ENCODE measurements at places on chromosomes 7 and 10.

DNA sequence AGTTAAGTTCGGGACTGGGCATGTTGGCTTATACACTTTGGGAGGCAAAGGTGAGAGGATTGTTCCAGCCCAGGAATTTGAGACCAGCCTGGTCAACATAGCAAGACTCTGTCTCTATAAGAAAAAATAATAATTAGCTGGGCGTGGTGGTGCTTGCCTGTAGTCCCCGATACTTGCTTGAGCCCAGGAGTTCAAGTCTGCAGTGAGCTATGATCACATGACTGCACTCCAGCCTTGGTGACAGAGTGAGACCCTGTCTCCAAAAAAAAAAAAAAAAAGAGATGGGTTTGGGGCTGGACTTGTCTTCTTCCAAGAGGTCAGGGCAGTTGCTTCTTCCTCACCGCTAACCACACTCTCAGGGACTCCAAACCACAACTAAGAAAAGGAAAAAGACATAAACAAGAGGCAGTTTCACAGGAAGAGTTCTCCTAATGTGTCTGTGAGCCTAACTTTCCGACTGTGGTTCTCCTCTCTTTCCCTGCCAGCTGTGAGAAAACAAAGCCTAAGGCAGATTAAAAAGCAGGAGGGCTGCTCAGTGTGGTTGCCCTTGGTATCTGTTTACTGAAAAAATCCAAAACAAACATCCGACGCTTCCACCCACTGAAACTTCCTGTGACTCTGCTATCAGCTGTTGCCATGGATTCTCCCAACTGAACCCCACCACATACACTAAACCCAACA, 2.4 kb upstream of the SERPINE1 start:
- DNase-seq = peak; percentile 63

- no peak for DNase-seq
Measured at GRCh38 chr10:96125142-96125515, 5.0 kb upstream of the ZNF518A start.

DNA sequence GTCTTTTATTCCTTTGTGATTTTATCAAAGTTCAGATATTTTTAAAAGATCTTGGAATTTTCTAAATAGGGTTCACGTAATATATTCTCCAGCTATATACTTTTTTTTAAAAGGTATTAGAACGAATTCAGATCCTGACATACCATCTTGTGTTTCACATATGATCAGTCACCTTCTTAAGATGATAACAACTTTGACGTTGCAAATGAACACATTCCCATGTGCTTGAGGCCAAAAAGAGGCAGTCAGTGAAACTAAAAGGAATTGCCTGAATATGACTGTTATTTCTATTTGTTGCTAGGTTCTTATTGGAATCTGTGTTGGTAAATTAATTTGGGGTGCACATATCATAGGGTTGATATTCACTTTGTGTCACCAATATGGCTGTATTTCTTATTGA, 310.1 kb downstream of the MDFIC start:
- DNase-seq = no peak

DNA sequence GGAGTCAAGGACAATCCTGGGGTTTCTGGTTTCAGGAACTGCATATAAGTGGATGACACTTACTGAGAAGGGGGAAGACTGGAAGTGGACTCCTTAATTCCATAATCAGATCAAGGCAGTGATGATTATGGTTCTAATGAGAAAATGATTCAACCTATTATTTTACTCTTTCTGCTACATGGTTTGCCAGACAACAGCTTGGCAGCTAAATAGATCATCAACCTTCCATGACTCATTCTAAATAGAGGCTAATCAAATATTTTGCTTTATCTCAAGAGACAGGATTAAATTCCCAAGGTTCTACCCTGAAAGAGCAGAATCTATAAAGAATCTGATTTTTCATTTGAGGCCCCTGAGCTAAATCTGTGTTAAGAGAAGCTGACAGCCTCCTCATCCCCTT, 46.3 kb downstream of the CNNM1 start:
- DNase-seq = no peak

DNA sequence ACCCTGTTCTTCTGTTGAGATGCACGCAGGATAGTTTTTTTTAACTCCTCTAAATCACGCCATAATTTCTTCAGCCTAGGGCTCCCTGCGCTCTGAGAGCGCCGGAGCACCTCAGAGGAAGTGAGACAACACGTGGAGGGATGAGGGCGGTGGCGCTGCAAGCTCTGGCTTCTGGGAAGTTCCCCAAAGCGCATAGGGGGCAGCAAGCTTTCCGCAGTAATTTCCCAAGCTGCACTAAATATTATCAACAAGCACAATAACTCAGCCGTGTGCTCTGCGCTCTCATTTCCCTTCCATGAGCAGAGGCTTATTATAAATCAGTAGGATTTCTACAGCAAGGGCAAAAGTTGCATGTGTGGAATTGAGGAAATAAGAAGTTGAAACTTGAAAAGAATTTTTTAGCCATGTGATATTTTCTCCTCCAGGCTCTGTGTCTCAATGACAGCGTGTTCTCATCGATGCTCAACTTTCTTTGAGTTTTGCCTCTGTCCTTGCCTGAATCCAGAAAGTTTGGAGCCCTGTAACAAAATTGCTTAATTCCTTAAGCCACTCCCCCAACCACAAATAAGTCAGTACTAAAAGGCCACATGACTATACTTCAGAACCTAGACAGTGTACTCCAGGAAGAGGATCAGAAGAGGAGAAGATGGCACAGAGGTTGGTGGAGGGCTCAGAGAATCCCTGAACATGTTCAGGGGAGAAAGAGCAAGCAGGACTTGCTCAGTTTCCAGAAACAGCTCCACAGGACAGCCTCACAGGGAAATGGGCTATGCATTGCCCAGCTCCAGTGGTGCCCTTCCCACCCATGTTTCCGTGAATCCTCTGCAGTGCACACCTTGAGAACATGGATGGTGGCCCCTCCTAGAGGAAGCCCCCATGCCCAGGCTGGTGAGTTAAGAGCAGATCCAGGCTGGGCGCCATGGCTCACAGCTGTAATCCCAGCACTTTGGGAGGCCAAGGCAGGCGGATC, 221.5 kb upstream of the GHITM start:
- DNase-seq = no peak

GRCh38 chr7:25885057-25885576, 266.9 kb upstream of the NFE2L3 start:
- DNase-seq = no peak

- peak; percentile 82 for DNase-seq
Measured at GRCh38 chr10:97000487-97001182, 168.5 kb downstream of the LCOR start.

GRCh38 chr10:15043674-15044073, at the start of gene OLAH:
TSS of gene OLAH (plus strand) at chr10:15043943. CDS start at chr10:15047289, 3,346 bp downstream.
- DNase-seq = no peak
